ENCODE measurements at places on chromosomes 4 and X. TPM values are rescaled to one million over a fixed set of nuclear protein-coding genes. Genes with fewer than 3 reads are reported as not detected.

OTUD6A gene
- polyA plus RNA-seq, result not detected

SFRP2 gene
- polyA plus RNA-seq, result 35.7 TPM

PAGE1 gene
- polyA plus RNA-seq, result not detected

TRAM1L1 gene
- polyA plus RNA-seq, result 4.4 TPM

GYPE gene
- polyA plus RNA-seq, result 1.4 TPM

MAGEA4 gene
- polyA plus RNA-seq, result not detected

EGFL6 gene
- 72.1 TPM for polyA plus RNA-seq

TCEAL7 gene
- polyA plus RNA-seq, result 447 TPM

GRCh38 chr4:17687237-17687857 is 72.9 kb downstream of the MED28 start:
- no peak for DNase-seq

GRCh38 chr4:176193938-176194337 is 1.4 kb downstream of the SPATA4 start:
- DNase-seq, result no peak

DNA sequence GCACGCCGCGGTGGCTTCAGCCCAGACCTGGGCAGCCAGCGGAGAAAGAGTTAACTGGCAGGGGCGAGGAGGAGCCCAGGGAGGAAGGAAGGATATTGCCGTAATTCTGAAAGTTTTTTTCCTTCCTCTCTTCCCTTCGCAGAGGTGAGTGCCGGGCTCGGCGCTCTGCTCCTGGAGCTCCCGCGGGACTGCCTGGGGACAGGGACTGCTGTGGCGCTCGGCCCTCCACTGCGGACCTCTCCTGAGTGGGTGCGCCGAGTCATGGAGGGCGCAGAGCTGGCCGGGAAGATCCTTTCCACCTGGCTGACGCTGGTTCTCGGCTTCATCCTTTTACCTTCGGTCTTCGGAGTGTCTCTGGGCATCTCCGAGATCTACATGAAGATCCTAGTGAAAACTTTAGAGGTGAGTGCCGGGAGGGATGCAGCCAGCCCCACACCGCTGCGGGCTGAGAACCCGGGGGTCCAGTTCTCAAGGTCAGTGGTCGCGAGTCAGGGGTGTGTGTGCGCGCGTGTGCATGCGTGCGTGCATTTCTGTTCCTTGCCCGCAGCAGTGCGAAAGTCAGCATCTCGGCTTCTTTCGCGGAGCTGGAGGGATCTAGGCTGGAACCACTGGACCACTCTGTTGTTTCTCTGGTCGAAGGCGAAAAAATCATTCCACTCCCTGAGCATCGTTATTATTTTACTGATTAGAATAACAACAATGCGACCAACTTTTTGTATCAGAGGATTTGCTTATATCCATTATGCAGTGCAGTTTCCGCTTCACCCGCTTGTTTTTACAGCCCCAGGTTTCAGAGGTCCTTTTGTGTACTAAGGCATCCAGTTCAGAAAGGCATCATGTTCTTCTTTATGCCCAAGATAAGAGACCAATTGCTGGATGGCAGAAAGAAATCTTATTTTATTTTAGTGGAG is 709 bp downstream of the GPAT3 start:
- no peak for DNase-seq

- DNase-seq, result no peak
Measured at GRCh38 chr4:82436130-82436529, 5.7 kb downstream of the ENOPH1 start.

DNA sequence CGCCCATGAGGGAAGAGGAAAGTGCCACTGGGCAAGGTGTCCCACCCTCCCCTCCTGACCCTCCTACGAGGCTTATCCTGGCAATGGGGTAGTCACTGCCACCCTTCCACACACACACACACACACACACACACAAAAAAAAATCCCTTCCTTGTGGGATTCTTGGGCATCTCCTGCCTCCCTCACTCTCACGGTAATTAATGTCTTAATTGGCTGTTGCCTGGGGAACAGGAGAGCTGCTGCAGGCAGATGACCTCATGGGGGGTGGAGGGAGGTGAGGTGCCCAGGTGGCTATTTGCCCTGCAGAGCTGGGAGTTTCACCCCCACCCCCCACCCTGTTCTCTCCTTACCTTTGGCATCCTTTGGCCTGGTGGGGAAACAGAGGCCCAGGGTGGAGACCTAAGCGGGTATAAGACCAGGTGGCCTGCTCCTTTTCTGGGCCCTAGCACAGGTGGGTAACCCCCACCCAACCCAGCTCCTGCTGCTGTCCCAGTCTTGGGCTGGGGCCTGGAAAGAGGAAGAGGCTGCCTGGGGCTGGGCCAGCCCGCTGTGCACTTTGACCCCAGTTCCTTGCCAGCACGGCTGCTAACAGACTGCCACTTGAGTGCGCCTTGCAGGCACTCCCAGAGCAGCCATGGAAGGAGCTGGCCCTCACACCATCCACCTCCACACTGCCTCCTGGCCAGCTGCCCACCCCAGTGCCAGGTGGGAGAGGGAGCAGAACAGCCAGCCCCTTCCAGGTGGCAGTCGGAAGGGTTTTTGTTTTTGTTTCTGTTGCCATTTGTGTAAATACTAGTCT is 12.6 kb downstream of the EFNB1 start:
- no peak for DNase-seq

DNA sequence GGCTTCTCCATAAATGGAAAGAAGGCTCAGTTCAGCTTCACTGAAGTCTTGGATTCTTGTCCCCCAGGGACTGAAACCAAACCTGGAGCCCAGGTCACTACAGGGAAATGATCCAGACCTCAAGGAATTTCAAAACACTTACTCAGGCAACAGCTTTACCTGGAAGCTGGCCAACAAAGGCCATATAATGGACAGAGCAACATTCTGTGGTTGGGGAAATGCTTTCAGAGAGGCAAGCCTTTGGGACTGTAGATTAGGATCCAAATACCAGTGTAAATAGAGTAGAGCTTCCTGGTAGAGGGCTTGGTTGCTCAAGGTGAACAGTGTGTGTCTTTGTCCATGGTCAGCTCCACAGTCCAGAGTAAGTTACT is 57.0 kb upstream of the PROM1 start:
- no peak for DNase-seq

GRCh38 chr4:151263455-151263854 is 13.5 kb upstream of the PRSS48 start:
- DNase-seq, result no peak

GRCh38 chrX:42955349-42955748 is 177.4 kb upstream of the PPP1R2C start:
- no peak for DNase-seq

DNA sequence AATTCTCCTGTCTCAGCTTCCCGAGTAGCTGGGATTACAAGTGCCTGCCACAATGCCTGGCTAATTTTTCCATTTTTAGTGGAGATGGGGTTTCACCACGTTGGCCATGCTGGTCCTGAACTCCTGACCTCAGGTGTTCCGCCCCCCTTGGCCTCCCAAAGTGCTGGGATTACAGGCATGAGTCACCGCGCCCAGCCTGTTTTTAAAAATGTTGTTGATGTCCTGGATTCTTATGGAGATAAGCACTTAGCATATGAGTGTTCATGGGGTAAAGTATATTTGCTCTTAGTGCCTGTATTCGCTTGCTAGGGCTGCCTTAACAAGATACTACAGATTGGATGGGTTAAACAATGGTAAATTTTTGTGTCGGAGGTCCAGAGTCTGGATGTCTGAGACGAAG is 91.7 kb downstream of the CEP44 start:
- no peak for DNase-seq

DNA sequence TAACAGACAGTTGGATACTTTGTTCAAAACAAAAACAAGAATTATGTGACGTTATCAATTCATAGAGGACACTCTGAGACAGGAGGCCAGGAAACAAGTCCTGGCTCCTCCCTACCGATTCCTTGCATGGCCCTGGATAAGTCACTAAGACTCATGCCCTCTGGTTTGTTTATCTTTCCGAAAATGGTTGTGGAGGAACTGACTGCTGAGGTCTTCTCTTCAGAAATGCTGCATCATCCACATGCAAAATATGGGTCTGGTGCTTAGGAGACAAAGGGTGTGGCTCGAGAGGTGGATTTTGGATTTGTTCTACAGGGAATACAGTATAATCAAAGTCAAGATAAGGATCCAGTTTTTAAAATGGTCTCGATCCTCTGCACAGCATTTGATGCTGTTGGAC is 130.9 kb downstream of the RELL1 start:
- DNase-seq, result no peak

DNA sequence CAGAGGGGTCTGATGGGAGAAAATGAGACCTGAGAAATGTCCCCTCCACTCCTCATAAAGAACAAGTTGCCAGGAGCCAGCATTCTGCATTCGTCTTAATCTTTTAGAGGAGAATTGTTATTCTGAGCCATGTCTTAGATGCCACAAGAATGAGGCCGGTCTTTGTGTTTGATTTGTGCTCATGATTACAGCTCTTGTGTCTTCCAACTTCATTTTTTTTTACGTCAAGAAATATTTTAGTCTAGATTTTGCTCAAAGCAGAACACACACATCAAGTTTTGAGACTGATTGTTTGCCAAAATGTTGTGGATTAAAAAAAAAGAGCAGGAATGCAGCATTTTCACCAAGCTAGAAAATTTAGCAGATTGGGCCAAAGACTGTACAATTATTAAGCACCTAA is 130.6 kb upstream of the PITX2 start:
- DNase-seq, result no peak

DNA sequence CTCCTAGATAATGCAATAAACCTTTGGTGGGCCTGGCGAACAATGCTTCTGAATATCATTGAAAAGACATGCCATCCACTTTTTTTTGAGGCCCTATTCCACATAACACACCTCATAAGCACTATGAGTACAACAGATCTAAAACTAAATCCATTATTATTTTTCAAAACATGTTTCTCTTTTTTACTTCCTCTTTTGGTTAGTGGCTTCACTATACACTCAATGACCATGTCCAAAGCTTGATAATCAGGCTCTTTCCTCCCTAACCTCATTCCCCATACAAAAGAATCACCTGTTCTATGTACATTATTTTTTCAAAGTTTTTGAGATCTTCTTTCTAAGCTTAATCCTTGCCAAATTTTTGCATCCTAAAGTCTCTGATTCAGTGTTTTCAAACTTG is 20.4 kb upstream of the NPY2R start:
- no peak for DNase-seq

Data from forelimb muscle (tissue), 1 donor.